ENCODE measurements at places on chromosomes 16 and 17.

GRCh38 chr16:77585379-77586251 lies 136.7 kb upstream of the NUDT7 start:
- DNase-seq = no peak

- no peak for DNase-seq
Measured at GRCh38 chr17:64084086-64084939, 45.6 kb downstream of the ERN1 start.

- no peak for DNase-seq
Measured at GRCh38 chr16:20325005-20325404, 2.3 kb downstream of the GP2 start.

DNA sequence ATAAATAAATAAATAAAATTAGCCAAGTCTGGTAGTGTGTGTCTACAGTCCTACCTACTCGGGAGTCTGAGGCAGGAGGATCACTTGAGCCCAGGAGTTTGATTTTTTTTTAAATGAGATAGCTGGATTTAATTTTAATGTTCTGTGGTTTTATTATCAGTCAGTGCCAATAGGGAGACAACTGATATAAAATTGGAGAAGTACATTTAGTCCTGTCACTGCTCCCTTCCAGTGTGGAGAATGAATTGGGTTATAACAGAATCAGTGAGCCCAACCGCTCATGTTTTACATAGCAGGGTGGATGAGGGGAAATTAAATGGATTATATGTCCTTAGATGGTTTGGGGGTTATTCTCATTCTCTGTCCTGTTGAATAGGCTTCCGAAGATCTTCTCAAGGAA lies 6.2 kb downstream of the NME1 start:
- DNase-seq = no peak

- DNase-seq = no peak
Measured at GRCh38 chr17:4477255-4477791, 21.4 kb upstream of the SPNS2 start.
